CD8-positive, alpha-beta memory T cell (primary cell): ENCODE measurements at places on chromosomes 7 and 10.
A peak's percentile ranks its signal among the peaks of the same experiment; 100 is the strongest.

- no peak for DNase-seq
Observed at GRCh38 chr7:80129785-80130184, 4.8 kb upstream of the GNAI1 start.

DNA sequence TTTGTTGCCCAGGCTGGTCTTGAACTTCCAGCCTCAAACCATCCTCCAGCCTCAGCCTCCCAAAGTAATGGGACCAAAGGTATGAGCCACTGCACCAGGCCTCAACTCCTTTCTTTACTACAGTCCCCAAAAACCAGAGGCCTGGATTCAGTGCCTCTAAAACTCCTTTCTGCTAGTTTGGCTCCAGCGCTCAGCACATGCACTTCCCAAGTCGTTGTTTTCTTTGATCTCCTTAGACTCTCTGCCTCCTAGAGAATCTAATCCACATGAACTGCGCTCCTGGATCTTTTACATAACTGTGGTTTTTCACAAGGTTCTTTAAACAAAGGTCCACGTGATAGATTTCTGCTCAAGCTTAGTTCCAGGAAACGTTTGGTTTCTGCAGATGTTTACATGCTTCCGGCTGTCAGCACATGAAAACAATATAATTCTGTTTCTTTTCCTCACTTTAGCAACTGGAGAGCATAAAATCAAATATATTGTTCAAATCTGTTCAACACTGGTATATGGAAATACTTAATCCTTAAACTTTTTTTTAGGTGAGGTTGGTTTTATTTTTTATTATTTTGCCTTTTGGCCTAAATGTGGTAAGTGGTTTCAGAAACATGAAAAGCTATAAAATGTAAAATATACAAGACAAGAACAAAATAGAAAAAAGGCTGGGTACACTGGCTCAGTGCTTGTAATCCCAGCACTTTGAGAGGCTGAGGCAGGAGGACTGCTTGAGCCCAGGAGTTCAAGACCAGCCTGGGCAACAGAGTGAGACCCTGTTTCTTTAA, 270.5 kb upstream of the MKLN1 start:
- peak; percentile 71 for DNase-seq

DNA sequence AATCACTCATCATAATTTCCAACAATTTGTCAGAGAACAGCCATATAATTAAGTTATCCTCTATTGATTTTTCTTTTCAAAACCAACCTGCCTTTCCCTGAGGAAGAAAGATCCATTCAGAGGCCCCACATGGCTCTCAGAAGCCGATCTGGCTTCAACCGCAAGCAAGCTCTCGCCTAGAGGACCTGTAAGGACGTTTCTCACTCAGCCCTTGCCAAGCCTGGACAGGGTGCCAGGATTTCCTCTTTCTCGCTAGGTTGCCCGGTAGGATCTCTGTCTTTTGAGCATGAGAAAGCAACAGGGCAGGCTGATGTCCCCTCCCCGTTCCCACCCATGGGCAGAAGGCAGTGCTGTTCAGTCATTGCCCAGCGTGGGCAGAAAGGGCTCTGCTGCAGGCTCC, 13.0 kb downstream of the AIFM2 start:
- no peak for DNase-seq

DNA sequence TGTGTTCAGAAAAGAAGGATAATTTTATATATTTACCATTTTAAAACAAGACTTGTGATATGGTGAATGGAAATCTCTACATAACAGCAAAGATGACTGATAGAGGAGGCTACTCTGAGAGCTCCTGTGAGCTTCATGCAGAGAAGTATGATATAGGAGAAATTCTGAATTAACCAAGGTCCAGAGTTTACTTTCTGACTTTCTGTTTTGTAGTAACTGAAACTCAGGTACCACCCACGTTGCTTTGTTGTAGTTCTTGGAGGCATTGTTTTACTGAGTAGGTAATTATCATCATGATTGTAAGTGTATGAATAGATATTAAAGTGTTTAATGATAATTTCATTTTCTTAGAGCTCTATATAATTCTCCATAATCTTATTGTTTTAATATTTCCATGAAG, 18.0 kb upstream of the SFR1 start:
- no peak for DNase-seq

DNA sequence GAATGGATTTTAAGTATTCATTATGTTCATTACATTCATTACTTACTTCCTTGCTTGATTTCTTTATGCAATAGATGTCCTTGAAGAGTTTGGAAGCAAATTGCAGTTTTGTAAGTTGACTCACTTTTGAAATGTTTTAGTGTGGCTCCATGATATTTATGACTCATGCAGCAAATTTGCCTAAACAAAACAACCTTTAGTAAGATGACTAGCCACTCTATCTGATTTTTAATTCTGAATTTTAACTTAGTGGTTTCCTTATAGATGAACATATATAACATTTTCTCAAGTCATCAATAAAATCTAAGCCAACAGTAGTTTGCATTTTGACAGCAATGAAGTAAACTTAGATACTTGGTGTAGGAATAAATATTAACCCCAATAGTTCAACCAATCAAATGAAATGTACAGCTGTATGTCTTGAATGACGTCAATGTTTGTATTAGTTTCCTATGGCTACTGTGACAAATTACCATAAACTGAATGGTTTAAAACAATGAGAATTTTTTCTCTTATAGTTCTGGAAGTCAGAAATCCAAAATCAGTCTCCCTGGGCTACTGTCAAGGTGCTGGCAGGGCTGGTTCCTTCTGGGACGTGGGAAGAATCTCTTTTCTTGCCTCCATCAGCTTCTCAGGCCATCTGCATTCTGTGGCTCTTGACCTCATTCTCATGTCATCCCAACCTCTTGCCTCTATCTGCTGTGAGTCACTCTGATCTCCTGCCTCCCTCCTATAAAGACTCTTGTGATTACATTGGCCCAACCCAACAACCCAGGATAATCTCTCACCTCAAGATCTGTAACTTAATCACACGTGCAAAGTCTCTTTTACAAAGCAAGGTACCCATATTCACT, 73.4 kb downstream of the AHR start:
- no peak for DNase-seq

GRCh38 chr10:14603534-14604102, 171.1 kb downstream of the FAM107B start:
- DNase-seq = peak; percentile 55

DNA sequence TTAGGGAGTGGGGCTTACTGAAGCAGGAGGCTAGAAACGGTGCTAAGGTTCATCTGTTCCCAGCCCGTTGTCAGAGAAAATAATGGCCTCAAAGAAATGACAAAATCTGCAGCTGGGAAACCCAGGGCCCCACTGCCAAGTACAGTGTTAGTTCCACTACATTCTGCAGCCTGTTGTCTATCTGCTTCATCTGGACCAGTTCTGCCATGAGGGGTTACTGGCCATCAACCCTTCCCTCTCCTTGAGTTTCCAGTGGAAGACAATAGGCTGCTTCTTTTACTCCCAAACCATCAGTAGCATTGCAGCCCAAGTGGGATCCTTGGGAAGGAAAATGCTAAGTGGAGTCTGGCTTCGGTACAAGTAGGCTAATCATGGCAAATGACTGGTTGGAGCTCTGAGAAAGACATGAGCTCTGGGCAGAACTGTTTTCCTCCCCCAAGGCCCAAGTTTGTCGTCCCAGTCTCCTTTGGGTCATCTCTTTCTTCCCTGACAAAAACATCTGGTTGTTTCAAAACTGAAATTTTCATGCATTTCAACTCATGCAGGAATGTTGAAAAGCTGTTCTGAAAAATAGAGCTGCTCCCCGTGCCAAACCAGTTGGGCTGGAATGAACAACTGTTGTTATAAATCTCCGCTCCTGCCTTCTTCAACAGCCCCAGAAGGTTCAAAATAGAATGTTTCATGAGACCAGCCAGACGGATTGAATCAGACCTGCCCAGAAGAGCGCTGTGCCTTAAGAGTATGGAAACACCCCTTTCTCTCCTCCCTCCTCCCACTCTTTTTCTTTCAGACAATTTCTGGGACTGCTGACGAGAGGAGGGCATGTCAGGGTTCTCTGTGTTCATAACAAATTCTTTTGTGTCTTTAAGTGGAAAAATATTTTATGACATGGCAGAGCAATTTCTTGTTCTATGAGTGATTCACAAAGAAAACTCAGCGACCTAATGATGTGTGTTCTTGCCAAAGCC, 116.6 kb downstream of the RAB18 start:
- no peak for DNase-seq
